ENCODE measurements at places on chromosomes 4 and X.

- DNase-seq: no peak
These were observed 69.4 kb downstream of the EVC2 start for GRCh38 chr4:5638976-5639375.

- DNase-seq: no peak
These were observed 26.8 kb downstream of the RBBP7 start for GRCh38 chrX:16843208-16843909.

- no peak for DNase-seq
These were observed 22.8 kb upstream of the ARHGAP24 start for GRCh38 chr4:85452058-85452731.

DNA sequence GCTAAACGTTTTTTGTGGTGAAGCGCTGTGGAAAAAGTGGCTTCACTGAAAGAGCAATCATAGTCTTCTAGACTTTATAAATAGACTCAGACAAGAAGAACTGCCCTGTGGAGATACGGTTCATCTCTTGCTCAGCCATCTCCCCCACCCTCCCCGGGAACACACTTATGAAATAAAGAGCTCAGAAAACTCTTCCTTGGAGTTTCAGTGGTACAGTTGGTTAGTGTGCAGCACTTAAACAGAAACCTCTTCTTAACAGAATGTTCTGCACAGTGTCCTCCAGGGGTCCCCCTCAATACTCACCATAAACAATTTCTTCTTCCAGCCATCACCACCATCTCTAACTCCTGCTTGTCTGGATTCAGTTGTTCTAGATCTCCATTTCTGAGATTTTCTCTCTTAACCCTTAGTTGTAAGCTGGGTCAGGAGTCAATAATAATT lies 313.0 kb downstream of the ARHGAP10 start:
- DNase-seq: no peak

GRCh38 chr4:102535398-102536082 lies 34.4 kb downstream of the NFKB1 start:
- DNase-seq: no peak

DNA sequence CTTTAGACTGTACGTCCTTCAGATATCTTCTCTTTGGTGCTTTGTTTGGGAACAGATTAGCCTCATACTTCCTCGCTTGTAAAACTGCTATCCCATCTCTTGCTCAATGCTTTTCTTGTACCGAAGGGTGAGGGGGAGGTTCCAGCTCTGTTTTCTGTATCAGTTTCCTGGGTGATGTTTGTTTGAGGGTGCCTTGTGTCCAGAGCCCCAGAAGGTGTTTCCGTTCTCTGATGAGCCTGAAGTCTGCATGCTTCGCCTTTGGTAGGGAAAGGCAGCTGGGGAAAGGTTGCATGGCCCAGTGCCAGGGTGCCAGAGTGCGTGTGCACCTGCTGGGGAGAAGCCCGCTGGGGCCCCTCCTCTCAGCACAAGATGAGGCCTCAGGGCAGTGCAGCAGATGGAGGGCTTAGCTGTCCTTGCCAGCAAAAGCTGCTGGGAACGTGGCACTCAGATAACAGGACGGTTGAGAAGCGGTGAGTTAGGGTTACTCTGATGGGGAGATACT lies 73.7 kb downstream of the TBL1X start:
- DNase-seq: no peak

- DNase-seq: no peak
These were observed 1.4 kb upstream of the SORCS2 start for GRCh38 chr4:7190691-7191545.

All from iPS DF 6.9 (cell line).